Thyroid gland (tissue), 4 donors: ENCODE measurements at places on chromosomes 16 and 17. TPM values are rescaled to one million over a fixed set of nuclear protein-coding genes. Genes with fewer than 3 reads are reported as not detected.

TEKT3 gene
- 1.9 TPM for total RNA-seq

- no peak overlapping the region for H3K27ac ChIP-seq
- H3K36me3 ChIP-seq: no peaks in the 10 kb centered on the region
- peaks cover 22% of the 10 kb centered on the region for H3K4me1 ChIP-seq
- no peaks in the 10 kb centered on the region for H3K27me3 ChIP-seq
These were observed 253.5 kb downstream of the MRTFB start for GRCh38 chr16:14324581-14324980.

- H3K36me3 ChIP-seq: no peaks in the 10 kb centered on the region
- no peak overlapping the region for H3K27ac ChIP-seq
- no peak for DNase-seq
- no peaks in the 10 kb centered on the region for H3K27me3 ChIP-seq
- H3K4me3 ChIP-seq: no peak overlapping the region
These were observed 2.6 kb upstream of the ABCC3 start for GRCh38 chr17:50631908-50632571.

GRCh38 chr16:31108035-31108793 is at the start of gene BCKDK:
BCKDK (plus strand) TSS chr16:31108386; CDS start chr16:31109224, 838 bp downstream.
- H3K36me3 ChIP-seq: peaks cover 17% of the 10 kb centered on the region
- DNase-seq: peak; percentile 60
- H3K4me1 ChIP-seq: peaks cover 16% of the 10 kb centered on the region
- peak within 1 kb of the TSS; percentile 52 for H3K27ac ChIP-seq

GRCh38 chr17:78736526-78737079 is 45.5 kb downstream of the CYTH1 start:
- peak overlapping the region; percentile 90 for H3K27ac ChIP-seq
- no peaks in the 10 kb centered on the region for H3K27me3 ChIP-seq
- no peak overlapping the region for H3K4me3 ChIP-seq

DNA sequence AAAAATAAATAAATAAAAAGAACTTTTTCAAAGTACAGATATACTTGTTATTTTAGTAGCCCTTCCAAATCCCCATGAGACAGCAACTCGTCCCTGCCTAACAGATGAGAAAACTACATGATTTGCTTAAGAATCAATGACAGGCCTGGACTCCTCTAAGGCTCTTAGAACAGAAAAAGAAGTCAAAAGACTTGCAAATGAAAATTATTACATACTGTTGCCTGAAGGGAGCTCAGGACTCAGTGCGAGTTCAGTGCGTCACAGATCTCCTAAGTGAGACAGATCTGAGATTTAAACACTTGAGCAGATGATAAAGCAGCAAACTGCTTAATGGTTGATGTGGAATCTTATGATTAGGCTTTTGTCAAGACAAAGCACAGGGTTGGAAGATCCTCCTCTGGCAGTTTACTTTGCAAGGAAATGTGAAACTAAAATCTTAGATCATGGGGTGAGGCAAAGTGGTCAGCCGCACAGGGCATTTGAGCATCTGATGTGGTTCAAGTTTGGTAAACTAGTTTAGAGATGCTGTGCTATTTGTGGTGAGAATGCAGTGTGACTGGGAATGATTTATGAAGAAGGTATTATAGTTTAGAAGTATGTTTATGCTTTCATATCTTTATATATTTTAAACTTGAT is 138.1 kb downstream of the TRIM37 start:
- H3K4me3 ChIP-seq: no peak overlapping the region
- H3K36me3 ChIP-seq: no peaks in the 10 kb centered on the region
- H3K27ac ChIP-seq: no peak overlapping the region
- H3K4me1 ChIP-seq: peaks cover 16% of the 10 kb centered on the region
